ENCODE measurements at places on chromosomes 2 and 18.

GRCh38 chr2:60880643-60881046 is 729 bp upstream of the REL start:
- peak; percentile 53 for DNase-seq

DNA sequence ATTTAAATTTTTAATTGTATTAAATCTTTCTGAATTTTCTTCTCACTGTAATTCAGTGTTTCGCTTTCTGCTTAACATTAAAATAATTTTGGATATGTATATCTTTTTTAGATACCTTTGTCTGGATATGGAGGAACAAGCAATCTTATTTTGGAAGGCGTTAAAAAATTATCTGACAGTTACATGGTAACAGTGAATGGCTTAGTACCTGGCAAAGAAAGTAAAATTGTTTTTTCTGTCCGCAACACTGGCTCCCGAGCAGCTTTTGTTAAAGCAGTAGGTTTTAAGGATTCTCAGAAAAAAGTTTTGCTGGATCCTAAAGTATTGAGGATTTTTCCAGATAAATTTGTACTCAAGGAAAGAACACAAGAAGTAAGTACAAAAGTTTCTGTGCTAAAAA is 95.7 kb downstream of the CEP192 start:
- DNase-seq = no peak

DNA sequence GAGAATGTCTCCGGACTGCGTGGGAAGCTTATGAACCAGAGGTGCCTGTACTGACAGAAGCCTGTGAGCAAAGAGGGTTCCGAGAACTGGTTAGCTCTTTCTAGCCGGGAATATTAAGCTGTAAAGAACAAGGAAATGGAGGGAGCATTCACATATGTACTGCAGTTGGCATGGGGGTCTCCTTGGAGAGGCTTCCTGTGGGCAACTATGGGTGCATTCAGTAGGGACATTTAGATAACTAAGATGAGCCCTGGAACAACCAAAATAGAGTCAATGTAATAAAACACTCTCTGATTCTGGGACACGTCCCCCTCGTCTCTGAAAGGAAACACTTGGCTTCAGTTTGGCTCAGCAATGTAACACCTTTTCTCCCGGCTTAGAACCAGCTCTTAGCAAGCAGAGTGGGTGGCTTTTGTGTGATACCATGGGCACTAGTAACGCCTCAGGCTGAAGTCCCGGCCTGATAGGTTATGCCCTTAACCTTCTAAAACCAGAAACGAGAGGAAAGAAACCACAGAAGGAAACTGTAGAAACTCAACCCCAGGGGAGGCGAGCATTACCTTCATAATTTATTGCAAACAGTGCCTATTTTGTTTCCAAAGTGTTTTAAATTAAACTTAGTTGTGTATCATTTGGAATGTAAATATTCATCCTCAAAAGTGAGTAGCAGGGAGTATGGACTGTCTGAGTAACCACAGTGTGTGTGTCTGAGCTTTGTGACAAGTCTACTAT is 48.8 kb upstream of the LPIN2 start:
- no peak for DNase-seq

DNA sequence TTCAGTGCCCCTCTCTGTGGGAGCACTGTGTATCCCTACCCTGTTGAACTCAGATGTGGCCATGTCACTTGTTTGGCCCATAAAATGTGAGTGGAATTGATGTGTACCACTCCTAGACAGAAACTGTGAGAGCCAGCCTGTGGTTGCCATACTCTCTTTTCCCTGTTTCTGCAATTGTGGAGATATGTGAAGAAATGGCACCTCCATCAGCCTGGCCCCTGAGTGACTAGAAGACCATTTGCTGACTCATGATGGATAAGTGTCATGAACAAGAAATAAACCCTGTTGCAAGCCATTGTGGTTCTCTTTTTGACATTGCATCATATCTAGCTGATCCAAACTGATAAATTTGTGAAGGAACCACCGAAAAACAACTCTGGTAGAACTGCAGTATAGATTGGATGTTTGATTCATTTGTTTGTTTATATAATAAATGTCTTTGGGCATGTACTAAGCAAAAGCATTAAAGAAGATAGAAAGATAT is 214.5 kb upstream of the FBXO11 start:
- peak; percentile 23 for DNase-seq

GRCh38 chr18:28045176-28045810 is 131.6 kb downstream of the CDH2 start:
- peak; percentile 75 for DNase-seq

DNA sequence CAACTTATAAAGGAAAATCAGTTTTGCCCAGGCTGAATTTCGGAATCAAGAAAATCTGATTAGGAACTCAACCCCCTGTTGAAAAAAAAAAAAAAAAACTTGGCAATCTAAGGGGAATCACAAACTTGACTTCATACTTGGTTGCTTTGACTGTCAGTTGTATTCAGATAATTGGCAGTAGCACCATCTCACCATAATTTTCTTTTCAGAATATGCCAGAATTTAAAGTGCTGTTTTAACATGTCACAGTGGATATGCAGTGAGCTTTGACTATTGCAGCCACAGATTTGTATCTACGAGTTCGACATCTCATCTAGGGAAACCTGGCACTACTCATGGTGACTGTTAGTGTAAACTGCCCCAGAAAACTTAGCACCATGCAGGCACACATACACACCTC is 761.4 kb upstream of the KLHL29 start:
- no peak for DNase-seq

DNA sequence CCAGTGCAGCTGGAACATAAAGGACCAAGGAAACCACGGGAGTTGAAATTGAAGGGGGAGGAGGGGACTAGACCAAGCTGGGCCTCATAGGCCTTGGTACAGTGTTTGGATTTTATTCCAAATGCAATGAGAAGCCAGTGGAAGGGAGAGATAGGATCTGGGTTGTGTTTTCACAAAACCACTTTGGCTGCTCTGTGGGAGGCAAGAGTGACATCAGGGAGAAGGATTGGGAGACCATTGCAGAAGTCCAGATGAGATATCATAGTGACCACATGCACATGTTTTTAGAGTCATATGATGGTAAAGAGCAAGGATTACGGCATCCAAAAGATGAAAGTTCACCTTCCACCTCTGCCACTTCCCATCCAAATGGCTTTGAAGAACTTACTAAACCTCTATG is 210.2 kb downstream of the PAX3 start:
- no peak for DNase-seq

GRCh38 chr2:109289504-109290222 is 160.7 kb downstream of the SH3RF3 start:
- DNase-seq = peak; percentile 44

DNA sequence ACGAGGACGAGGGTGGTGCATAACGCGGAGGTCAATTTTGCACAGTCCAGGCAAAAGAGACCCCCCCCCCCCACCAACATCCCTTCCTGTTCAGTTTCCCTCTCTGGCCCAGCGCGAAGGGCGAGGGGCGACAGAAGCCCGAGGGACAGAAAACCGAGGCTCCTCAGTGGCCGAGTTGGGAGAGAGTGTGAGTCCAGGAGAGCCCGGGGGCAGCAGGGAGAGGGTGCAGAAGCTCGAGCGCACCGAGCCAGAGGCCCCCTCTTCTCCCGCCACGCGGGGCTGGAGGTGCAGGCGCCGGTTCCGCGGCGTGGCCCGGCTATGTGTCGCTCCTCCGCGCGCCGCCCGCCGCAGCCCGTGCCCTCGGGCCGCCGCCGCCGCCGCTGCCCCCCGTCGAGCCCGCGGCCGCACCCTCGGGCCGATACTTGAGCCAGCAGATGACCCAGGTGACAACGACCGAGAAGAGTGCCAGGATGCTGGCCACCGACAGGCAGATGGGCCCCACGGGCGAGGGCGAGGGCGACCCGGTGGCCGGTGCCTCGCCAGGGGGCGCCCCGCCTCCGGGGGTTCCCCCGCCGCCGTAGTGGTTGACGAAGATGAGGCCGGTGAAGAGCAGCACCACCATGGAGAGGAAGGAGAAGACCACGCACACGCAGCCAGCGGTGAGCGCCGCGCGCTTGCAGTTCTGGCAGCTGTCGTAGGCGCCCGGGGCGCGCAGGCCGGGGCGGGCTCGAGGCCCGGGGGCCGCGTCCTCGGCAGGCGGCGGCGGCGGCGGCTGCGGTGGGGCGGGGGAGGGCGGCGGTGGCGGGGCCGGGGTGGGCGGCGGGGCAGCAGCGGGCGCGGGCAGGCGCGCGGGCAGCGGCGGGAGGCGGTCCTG is 20.2 kb upstream of the PAX3 start:
- DNase-seq = peak; percentile 23

DNA sequence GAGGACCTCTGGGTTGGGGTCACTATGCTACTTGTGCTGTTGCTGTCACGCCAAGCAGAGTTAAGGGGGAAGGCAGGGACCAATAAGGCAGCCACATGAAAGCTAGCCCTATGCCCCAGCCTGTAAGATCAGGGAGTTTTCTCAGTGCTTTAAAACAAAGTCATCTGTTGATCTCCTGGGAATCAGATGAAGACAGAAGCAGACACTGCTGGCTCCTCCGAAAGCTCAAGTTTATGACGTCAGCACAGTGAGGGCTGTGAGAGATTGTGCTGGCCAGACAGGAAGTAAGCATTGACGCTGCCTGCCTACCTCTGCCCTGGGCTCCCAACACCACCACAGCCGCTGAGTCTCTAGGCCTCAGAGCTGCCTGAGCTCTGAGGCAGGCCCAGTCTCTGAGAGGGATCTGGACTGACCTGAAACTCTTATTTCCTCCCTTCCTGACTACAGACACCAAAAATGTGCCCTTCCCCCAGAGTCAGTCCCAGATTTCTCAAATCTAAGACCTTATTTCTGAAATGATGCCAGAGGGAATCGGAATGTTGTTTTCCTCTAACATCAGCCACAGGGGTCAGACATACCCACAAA is 118.1 kb upstream of the EPAS1 start:
- peak; percentile 98 for DNase-seq
